Thoracic aorta (tissue), 2 donors: ENCODE measurements at places on chromosomes 7 and 10.

DNA sequence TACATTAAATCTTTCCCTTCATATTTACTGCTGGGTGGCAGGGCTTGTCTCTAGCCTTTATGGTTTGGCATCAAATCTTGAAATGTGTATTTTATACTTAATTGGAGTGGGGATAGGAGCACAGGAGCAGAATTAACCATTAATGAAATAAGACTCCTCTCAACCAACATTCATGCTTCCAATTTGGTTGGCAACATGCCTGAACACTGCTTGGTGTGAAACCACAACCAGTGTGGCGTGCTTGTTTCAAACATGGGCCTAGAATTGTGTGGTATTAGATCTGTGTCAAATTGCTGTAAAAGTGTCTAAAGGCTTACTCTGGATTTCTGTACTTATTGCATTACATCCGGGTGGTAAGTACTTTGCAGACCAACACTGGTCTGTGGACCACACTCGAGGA, 25.1 kb upstream of the VPS41 start:
- H3K4me3 ChIP-seq = no peak overlapping the region
- H3K27me3 ChIP-seq = no peaks in the 10 kb centered on the region
- no peak for DNase-seq
- H3K36me3 ChIP-seq = no peaks in the 10 kb centered on the region

- H3K27ac ChIP-seq = no peak overlapping the region
- H3K4me3 ChIP-seq = no peak overlapping the region
- H3K4me1 ChIP-seq = no peaks in the 10 kb centered on the region
- no peaks in the 10 kb centered on the region for H3K36me3 ChIP-seq
- no peak for DNase-seq
These were observed 31.1 kb upstream of the IMMP2L start for GRCh38 chr7:111593343-111593742.

DNA sequence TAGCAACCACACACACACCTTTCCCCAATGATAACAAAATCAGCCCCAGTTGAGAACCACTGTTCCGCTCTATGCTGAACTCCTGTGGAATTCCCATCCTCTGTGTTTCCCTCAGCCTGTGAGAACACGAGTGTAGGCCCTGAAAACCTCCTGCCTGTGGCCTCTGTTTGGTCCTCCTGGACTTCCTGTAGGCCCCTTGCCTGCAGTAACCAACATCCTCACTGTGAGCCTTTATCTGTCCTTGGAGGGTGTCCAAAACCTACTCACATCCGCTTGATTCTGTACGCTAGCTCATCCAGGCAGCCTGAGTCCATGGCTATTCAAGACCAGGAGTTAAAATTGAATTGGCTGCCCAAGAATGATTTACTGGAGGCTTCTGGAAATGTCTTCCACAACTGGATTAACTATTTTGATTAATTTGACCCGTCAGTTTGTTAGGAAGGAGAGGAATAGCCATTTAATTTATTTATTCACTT, 149.8 kb downstream of the AKR1D1 start:
- H3K36me3 ChIP-seq = no peaks in the 10 kb centered on the region
- no peak for DNase-seq
- H3K27me3 ChIP-seq = no peaks in the 10 kb centered on the region
- H3K4me1 ChIP-seq = no peaks in the 10 kb centered on the region

- H3K27me3 ChIP-seq = no peaks in the 10 kb centered on the region
- H3K27ac ChIP-seq = no peak overlapping the region
- H3K4me3 ChIP-seq = no peak overlapping the region
- no peak for DNase-seq
- H3K4me1 ChIP-seq = no peaks in the 10 kb centered on the region
These were observed 79.3 kb upstream of the ZNF479 start for GRCh38 chr7:57211428-57212100.

DNA sequence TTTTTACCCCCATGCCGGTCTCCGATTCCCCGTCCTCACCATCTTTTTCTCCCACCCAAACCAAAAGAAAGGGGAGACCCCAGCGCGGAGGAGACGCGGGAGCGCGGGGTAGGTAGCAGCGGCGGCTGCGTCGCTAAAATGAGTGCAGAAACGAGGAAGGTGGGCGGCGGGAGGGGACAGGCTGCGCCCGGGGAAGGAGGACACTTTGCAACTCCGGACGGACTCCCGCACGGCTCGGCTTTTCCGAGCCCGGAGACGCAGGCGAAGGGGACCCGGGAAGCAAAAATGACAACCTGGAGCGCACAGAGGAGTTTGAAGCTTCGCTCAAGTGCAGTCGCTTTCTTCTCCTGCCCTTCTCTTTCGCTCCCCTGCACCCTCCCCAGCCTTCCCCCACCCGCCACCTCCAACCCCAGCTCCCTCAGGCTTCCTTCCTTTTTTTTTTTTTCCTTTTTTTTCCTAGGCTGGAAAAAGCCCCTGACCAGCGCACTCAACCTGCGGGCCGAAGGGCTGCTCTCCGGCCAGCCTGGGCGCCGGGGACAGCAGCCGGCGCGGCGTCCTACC, 453 bp downstream of the SFMBT2 start:
- H3K27me3 ChIP-seq = no peaks in the 10 kb centered on the region
- H3K36me3 ChIP-seq = no peaks in the 10 kb centered on the region
- peak overlapping the region; percentile 21 for H3K27ac ChIP-seq
- no peak for DNase-seq
- H3K4me1 ChIP-seq = no peaks in the 10 kb centered on the region

GRCh38 chr10:98463016-98463415, 16.3 kb upstream of the HPS1 start:
- H3K27ac ChIP-seq = no peak overlapping the region
- DNase-seq = no peak
- no peaks in the 10 kb centered on the region for H3K36me3 ChIP-seq
- no peaks in the 10 kb centered on the region for H3K27me3 ChIP-seq

DNA sequence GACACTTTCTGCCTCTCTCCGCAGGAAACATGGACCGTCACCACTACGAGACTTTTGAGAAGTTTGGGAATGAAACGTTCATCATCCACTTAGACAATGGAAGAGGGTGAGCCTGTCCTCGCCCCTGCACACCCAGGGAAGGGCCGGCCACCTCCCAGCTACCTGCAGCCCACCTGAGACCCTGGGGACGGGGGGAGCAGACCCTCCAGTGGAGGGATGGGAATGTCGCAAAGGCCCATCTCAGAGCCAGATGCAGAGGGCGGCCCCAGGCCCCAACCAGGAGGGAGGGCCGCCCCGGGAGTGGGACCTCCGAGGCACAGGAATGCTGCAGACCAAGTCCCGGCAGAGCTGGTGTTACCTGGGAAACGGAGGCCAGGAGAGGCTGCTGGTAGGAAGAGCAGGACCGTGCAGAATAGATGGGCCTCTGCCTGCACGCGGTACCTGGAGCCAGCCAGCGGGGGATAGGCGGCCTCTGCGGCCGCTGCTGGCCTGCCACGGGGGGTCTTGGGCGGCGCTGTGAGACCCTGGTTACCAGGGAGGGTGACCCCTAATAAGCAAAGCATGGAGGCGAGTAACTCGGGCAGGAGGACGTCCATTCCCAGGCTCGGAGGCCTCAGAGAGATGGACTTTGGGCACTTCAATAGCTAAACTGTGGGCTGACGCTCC, 32.9 kb upstream of the FOXL3 start:
- no peak overlapping the region for H3K4me3 ChIP-seq
- H3K36me3 ChIP-seq = peaks cover 82% of the 10 kb centered on the region
- no peaks in the 10 kb centered on the region for H3K4me1 ChIP-seq

DNA sequence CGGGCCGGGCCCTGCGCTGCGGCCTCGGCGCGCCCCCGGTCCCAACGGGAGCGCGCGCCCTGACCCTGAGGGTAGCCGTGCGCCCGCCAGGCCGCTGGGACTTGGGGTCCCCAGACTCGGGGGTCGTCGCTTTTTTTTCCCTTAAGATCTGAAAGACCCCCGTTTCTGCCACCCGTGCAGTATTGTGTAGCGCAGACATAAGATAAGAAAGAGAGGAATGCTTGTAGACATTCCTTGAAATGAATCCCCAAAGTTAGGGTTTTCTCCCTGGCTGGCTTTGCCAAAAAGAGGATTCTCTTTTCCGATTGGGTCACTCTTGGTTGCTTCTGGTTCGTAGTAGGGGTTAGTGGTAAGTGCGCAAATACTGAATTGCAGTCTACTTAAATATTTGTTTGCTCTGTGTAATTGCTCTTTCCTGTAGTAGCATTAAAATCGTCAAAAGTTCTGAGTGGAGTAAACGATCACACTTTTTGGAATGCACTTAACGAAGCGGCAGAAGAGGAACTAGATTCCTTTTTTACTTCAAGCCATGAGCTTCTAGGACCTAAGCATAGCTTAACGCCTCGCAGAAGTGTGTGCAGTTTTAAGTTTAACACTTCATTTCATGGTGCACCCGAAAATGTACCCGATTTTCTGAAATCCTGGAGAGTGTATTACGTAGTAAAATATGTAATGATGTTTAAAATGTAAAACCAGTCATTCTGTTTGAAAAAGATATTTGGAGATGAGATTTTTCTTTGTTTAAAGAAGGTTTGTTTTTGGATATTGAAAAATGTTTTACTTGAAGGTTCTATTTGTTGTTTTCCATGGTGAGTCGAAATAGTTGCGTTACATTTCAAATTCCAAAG, 1.3 kb downstream of the CUL1 start:
- DNase-seq = no peak
- H3K4me1 ChIP-seq = peaks cover 49% of the 10 kb centered on the region
- peak overlapping the region; percentile 88 for H3K4me3 ChIP-seq
- no peaks in the 10 kb centered on the region for H3K27me3 ChIP-seq
- H3K36me3 ChIP-seq = no peaks in the 10 kb centered on the region

DNA sequence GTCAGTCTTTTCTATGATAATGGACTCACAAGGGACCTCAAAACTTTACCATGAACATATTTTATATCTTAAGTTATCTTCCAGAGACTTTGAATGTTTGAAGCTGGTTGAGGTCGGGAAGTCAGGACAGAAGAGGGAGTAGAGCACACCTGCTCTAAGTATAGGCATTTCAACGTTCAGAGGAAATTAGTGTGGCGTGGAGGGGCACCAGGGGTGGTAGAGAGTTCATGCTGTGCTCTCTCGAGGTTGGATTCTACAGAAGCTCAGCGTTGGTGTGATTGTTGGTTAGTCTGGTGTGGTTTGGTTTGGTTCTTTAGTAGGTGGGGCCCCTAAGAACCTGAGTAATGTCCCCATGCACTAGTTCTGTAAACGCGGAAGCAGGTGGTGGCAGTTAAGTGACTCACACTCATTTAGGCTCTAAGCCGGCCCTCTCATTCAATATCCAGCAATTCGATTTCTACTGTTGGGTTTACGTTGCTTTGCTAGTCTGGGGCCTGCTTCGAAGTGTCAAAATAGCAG, 19.8 kb downstream of the CNTNAP2 start:
- no peaks in the 10 kb centered on the region for H3K36me3 ChIP-seq
- H3K27me3 ChIP-seq = no peaks in the 10 kb centered on the region
- H3K4me3 ChIP-seq = no peak overlapping the region
- H3K4me1 ChIP-seq = no peaks in the 10 kb centered on the region
- no peak overlapping the region for H3K27ac ChIP-seq

- H3K4me1 ChIP-seq = peaks cover 4% of the 10 kb centered on the region
- no peaks in the 10 kb centered on the region for H3K27me3 ChIP-seq
- H3K27ac ChIP-seq = peak overlapping the region; percentile 28
- peak; percentile 38 for DNase-seq
- H3K36me3 ChIP-seq = no peaks in the 10 kb centered on the region
These were observed 32.0 kb upstream of the HABP2 start for GRCh38 chr10:113520690-113521474.

DNA sequence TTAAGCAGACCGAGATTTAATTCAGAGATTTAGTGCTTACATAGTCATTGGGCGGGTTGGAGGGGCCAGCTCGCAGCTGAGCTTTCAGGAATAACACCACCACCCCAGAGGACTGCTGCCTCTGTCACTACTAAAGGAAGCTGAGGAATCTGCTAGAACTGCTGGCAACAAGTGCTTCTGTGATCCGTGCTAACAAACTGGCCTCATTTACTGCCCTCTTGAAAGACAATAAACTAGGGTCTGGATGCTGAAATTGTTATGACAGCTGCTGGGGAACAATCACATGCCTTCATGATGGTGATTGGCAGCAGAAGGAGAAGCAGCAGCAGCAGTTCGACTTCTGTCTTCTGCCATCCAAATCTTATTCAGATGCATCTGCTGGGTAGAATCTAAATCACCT, 285.5 kb upstream of the TAC1 start:
- no peaks in the 10 kb centered on the region for H3K4me1 ChIP-seq
- no peak for DNase-seq
- no peak overlapping the region for H3K4me3 ChIP-seq
- no peaks in the 10 kb centered on the region for H3K36me3 ChIP-seq
- no peaks in the 10 kb centered on the region for H3K27me3 ChIP-seq
